ENCODE measurements at places on chromosomes 7 and 10.

GRCh38 chr10:132282667-132283603, 24.8 kb downstream of the STK32C start:
- no peak for DNase-seq

DNA sequence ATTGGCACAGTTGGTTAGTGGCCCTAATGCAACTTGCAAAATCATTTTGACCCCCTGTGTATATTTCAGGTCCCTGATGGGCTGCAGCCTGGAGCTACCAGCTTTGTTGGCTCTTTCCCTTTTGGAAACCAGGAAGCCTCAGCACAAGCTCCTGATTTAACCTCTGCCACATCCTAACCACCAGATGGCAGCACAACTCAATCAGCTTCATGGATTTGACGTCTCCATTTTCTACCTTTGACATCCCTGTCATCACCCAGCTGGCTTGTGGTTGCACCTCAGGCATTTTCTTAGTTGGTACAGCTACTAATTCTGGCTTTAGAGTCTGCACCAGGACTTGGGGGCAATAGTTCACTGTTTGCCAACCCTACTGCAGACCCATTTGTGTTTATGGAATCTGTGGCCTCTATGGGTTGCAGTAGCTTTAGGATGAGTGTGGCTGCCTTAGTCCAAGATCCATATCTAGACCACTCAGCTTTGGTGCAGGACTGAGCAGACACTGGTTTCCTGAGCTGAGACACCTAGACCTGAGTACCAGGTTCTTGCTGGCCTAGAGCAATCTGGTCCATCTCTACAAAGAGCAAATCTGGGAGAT, 456.2 kb downstream of the REEP3 start:
- DNase-seq = peak; percentile 51

- no peak for DNase-seq
These were observed 161.7 kb downstream of the HTR7 start for GRCh38 chr10:90695915-90696676.

GRCh38 chr10:60208676-60209269, 180.9 kb downstream of the ANK3 start:
- peak; percentile 33 for DNase-seq

GRCh38 chr10:122494173-122494820, 32.9 kb downstream of the HTRA1 start:
- no peak for DNase-seq

- no peak for DNase-seq
These were observed 129.1 kb upstream of the CTBP2 start for GRCh38 chr10:125289461-125289860.

GRCh38 chr10:124474514-124475070, 13.0 kb downstream of the LHPP start:
- no peak for DNase-seq

DNA sequence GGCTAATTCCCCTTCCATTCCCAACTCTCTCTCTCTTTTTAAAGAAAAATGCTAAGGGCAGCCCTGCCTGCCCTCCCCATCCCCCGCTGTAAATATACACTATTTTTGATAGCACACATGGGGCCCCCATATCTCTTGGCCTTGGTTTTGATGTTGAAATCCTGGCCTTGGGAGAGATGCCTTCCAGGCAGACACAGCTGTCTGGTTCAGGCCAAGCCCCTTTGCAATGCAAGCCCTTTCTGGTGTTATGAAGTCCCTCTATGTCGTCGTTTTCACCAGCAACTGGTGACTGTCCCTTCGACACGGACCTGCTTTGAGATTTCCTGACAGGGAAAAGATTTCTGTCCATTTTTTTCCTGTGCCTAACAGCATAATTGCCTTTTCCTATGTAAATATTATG, 3.0 kb downstream of the ADRA2A start:
- DNase-seq = no peak

GRCh38 chr10:96740579-96741281, 20.4 kb upstream of the PIK3AP1 start:
- no peak for DNase-seq

DNA sequence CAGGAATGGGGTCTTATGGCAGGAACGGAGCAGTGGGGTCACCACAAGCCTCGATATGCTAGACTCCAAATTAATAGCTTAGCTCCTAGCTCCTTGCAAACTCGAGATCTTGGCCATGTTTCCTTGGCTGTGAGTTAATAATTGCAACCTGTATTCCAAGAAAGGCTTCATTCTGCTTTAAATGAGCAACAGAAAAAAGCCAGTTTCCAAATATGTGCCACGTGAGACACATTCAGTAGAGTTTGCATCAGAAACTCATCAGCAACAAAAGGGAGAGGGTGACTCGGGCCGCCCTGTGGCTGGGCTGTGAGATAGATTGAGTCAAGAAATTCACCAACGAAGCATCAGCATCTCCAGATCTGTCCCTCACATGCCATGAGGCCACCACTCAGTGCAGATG, 112.0 kb downstream of the NPTX2 start:
- DNase-seq = no peak

- no peak for DNase-seq
These were observed 242.8 kb downstream of the TCERG1L start for GRCh38 chr10:131068760-131069159.

DNA sequence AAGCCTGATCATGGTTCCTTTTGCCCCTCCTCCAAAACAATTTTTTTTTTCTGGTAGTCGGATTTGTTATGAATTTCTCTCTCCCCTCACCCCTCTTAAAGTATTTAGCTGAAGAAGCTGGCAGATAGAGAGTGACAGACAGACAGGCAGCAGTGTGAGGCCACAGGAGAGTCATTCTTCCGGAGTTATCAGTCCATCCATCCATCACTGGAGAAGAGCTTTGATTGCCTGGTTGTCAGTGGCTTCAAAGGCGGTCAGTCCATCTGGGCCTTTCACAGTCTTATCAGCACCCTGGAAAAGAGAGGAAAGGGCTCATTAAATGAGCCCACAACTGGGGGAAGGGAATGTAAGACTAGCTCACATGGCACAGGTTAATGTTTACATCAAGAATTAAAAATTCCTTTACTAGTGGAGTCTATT, 47.4 kb downstream of the MTPN start:
- DNase-seq = no peak

DNA sequence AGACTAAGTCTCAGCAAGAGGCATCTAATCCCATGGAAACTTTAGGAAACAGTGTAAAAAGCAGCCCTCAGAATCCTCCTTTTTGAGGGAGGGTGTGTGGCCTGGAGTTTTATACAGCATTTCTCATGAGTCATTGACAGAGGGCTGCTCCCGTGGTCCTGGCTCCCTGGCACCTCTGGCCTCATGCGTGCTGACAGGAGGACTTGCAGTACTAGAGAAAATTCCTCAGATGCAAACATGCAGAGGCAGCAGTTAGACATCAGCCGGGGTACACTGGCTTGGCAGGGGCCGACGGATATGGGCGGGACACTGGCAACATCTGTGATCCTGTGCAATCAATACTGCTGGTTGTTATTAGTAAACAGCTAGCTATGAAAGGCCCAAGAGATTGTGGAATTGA, 925.1 kb upstream of the CELF2 start:
- DNase-seq = no peak

- DNase-seq = no peak
These were observed 1148.5 kb upstream of the CELF2 start for GRCh38 chr10:9869205-9869604.

- DNase-seq = peak; percentile 21
These were observed 965 bp downstream of the ZCCHC24 start for GRCh38 chr10:79444199-79445119.

DNA sequence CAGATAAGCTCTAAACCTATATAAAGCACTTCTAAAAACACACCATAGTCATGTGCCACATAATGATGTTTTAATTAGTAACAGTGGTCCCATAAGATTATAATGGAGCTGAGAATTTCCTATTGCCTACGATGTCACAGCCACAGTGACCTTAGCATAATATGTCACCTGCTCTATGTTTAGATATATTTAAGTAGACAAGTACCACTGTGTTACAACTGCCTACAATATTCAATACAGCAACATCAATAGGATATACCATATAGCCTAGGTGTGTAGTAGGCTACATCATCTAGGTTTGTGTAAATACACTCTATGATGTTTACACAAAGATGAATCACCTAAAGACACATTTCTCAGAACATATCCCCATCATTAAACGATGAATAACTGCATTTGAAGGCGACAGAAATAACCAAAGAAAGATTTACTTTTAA, 24.5 kb downstream of the GPR22 start:
- no peak for DNase-seq

DNA sequence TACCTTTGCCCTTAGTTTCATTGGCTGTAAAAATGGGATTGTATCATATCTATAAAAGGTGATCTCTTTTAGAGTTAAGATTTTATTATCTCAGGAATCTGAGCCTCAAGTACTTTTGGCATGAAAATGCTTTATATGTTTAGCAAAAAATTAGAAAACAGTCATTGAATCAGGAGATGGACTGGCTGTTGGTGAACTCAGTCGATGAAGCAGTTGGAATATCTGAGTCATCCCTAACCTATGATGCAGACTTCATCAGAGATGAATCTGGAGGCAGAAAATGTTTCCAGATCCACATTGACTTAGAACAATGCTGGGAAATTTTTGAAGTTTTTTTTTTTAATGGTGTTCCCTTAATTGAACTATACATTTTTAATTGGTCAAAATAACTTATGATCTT, 228.5 kb downstream of the SLC25A13 start:
- peak; percentile 34 for DNase-seq

DNA sequence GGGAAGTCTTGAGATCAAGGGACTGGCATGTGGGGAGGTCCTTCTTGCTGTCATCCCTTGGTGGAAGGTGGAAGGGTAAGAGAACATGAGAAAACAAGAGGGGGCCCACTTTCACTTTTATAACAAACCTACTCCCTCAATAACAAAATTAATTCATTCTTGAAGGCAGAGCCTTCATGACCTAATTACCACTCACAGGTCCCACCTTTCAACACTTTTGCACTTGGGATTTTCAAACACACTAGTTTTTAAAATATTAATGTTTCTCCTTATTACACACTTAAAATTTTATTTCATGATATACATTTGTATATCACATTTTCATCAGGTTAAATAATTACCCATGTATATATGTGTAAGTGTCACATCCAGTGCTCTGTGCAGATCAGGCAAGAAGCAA, 2.0 kb downstream of the ST7 start:
- no peak for DNase-seq

GRCh38 chr10:28276384-28276783, 26.5 kb downstream of the MPP7 start:
- DNase-seq = no peak

DNA sequence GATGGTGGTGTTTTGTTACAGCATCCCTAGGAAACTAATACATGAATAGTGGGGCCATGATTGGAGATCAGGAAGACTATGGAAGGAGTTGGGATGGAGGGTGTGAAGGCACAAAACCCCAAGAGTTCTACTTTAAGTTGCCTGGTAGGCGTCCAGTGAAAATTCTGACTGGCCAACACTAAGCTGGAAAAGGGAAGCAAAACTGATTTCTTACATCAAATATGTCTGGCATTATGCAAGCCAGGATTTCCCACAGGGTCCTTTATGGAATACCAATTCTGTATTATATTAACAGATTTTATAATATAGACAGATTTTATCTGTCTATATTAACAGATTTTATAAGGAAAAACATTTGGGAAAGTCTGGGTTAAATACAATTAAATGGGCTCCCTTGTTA, 16.2 kb downstream of the CPVL start:
- no peak for DNase-seq

- no peak for DNase-seq
These were observed 32.5 kb upstream of the DOCK1 start for GRCh38 chr10:126872768-126873167.

DNA sequence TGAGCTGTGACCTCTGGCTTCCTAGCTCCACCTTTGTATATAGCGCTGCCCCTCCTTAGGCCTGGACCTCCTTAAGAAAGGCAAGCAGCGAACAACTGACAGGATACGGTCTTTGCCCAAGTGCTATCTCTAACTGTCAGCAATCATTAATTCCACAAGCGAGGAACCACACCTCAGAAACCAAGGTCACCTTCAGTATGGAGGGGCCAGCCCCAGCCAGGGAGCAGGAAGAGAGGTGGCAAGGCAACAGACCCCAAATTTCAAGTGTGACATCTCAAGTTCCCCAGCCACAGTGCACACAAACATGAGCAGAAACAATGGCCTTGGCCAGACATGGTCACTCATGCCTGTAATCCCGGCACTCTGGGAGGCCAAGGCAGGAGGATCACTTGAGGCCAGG, 4.8 kb upstream of the AOC1 start:
- DNase-seq = no peak

- no peak for DNase-seq
These were observed 98.3 kb downstream of the PDGFA start for GRCh38 chr7:421136-421991.

Data from kidney capillary endothelial cell (primary cell).